HCEC 1CT (cell line): ENCODE measurements at places on chromosomes 11 and 22.
A peak's percentile ranks its signal among the peaks of the same experiment; 100 is the strongest.

- DNase-seq = no peak
Measured at GRCh38 chr22:42091455-42091782, 847 bp upstream of the NDUFA6 start.

GRCh38 chr11:123527947-123528346, 97.9 kb downstream of the GRAMD1B start:
- DNase-seq = no peak

- DNase-seq = no peak
Measured at GRCh38 chr11:71208011-71208774, 44.2 kb downstream of the SHANK2 start.

GRCh38 chr11:16738947-16739815, 734 bp downstream of the C11orf58 start:
- DNase-seq = peak; percentile 7

GRCh38 chr22:27083610-27084009, 426.2 kb downstream of the MIAT start:
- DNase-seq = no peak
